A549 treated with CpdA at 1 μM for 4 hours (cell line): ENCODE measurements at places on chromosomes 7 and 10. TPM values are rescaled to one million over a fixed set of nuclear protein-coding genes. Genes with fewer than 3 reads are reported as not detected.

The LHPP gene
- 11.3 to 12.9 TPM (median 11.6 TPM) in 5 replicates for total RNA-seq

The ATG9B gene
- 0.64 to 0.97 TPM (median 0.86 TPM) in 5 replicates for total RNA-seq

The GIMAP1 gene
- not detected in 5 replicates for total RNA-seq

The GSTK1 gene
- total RNA-seq: 107 to 120 TPM (median 118 TPM) in 5 replicates

The ZNF425 gene
- total RNA-seq: 1.0 to 1.5 TPM (median 1.4 TPM) in 5 replicates

The C7orf33 gene
- not detected in 5 replicates for total RNA-seq

The WIPF3 gene
- total RNA-seq: 0.45 to 0.69 TPM (median 0.58 TPM) in 5 replicates

The SPDYE6 gene
- not detected in 5 replicates for total RNA-seq

The ADRA2A gene
- 0.03 to 0.07 TPM in 2 of 5 replicates, not detected in the others for total RNA-seq

The PNLIPRP2 gene
- 0.09 to 0.13 TPM (median 0.10 TPM) in 3 of 5 replicates, not detected in the others for total RNA-seq

The KCP gene
- 0.11 to 0.21 TPM (median 0.16 TPM) in 5 replicates for total RNA-seq

The TMEM209 gene
- total RNA-seq: 13.9 to 18.3 TPM (median 15.6 TPM) in 5 replicates

The CLDN4 gene
- total RNA-seq: 3.2 to 7.0 TPM (median 4.9 TPM) in 5 replicates

The TRIM73 gene
- 1.3 to 2.6 TPM (median 1.9 TPM) in 5 replicates for total RNA-seq

The ZNF107 gene
- 2.3 to 3.9 TPM (median 2.6 TPM) in 5 replicates for total RNA-seq

The GSDME gene
- total RNA-seq: 26.9 to 36.0 TPM (median 32.0 TPM) in 5 replicates

The MLXIPL gene
- 0.78 to 1.7 TPM (median 1.4 TPM) in 5 replicates for total RNA-seq

The HOXA13 gene
- total RNA-seq: 1.3 to 2.2 TPM (median 1.9 TPM) in 5 replicates

The PAPOLB gene
- not detected in 5 replicates for total RNA-seq

The NCAPG2 gene
- 30.1 to 38.0 TPM (median 37.3 TPM) in 5 replicates for total RNA-seq

The RARRES2 gene
- not detected in 5 replicates for total RNA-seq

The CCL24 gene
- total RNA-seq: not detected in 5 replicates

The LEP gene
- total RNA-seq: not detected in 5 replicates

The CALHM2 gene
- total RNA-seq: 4.5 to 5.5 TPM (median 4.9 TPM) in 5 replicates

The ZNF853 gene
- total RNA-seq: 1.9 to 3.0 TPM (median 2.2 TPM) in 5 replicates

The DNAH11 gene
- total RNA-seq: 0.05 to 0.20 TPM (median 0.10 TPM) in 5 replicates

The LIPK gene
- total RNA-seq: not detected in 5 replicates

The ZNF862 gene
- total RNA-seq: 1.7 to 3.4 TPM (median 2.8 TPM) in 5 replicates

The FGFBP3 gene
- total RNA-seq: 1.6 to 2.7 TPM (median 2.4 TPM) in 5 replicates

The AFAP1L2 gene
- total RNA-seq: 20.9 to 28.2 TPM (median 27.3 TPM) in 5 replicates

The DENND2A gene
- total RNA-seq: 0.22 to 1.3 TPM (median 0.30 TPM) in 5 replicates

The GIMAP2 gene
- total RNA-seq: not detected in 5 replicates

The ZNF22 gene
- 5.4 to 6.4 TPM (median 5.9 TPM) in 5 replicates for total RNA-seq

The CPA5 gene
- total RNA-seq: not detected in 5 replicates

The PSPH gene
- total RNA-seq: 26.1 to 33.1 TPM (median 28.6 TPM) in 5 replicates

The MYO1G gene
- total RNA-seq: 0.09 to 0.12 TPM (median 0.11 TPM) in 5 replicates

The ADCY1 gene
- 2.0 to 2.7 TPM (median 2.2 TPM) in 5 replicates for total RNA-seq

The WDFY4 gene
- total RNA-seq: under 0.01 TPM in 1 of 5 replicates, not detected in the others

The SOSTDC1 gene
- not detected in 5 replicates for total RNA-seq

The GTF2IRD1 gene
- 7.7 to 12.5 TPM (median 10.5 TPM) in 5 replicates for total RNA-seq
